ELR (cell line): ENCODE measurements at places on chromosomes 5 and 9.

DNA sequence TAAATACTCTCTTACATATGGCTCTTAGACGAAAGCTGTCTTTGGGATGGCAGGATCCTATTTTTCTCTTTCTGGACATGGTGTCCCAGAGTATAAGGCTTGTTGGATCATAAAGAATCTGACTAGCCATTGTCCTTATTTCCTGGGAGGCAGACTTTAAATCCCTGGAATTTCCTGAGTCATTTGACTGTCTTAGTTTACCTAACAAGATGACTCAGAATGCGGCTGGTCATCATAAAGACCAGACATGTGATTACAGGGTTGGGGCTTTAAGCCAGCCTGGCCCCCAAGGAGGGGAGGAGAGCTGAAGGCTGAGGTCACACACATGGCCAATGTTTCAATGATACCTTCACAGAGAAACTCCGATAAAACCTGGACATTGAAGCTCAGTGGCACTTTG, 37.2 kb downstream of the FAM240B start:
- peak; percentile 80 for DNase-seq

DNA sequence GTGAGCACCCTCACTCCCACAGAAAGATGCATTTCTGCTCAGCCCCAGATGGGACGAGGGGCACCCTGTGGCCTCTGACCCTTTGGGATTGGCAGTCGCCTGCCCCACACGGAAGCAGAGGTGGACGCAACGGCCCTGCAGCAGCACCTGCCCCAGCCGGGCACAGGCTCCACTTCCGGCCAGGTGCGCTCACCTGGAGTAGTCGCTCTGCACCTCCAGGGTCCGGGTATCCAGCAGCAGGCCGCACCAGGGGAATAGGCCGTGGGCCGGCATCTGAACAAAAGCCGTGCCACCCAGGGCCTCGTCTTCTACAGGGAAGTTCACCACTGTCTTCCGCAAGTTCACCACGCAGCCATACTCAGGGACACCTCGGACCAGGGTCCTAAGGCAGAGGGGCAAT, 30.7 kb downstream of the TERT start:
- DNase-seq: peak; percentile 46

GRCh38 chr9:98315551-98316060, 60.2 kb upstream of the TBC1D2 start:
- peak; percentile 89 for DNase-seq

DNA sequence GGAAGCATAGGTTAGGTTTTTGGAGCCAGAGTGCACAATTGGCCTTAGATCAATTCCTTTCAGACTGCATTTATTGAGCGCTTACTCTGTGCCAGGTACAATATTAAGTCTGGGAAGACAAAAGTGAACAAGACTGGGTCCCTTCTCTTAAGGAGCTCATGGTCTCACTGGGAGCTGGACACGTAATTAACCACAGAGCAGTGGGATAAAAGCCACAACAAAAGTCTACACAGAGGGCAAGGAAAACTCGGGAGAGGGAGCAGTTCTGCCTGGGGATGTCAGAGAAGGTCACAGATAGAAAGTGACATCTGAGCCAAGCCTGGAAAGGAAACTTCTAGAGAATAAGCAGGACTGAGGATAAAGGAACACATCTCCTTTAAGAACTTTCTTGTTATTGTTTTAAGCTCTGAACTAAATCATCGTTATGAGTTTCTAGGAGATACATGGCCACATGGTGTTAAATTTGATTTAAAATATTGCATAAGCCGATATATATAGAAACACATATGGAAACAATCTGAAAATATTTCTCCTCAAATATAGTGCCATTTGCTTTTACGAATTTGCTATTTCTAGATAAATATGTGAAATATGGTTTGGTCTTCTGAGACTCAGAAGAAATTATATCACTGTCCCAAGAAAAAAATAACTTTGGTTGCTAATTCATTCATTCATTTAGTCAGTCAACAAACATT, 40.1 kb upstream of the PDE8B start:
- no peak for DNase-seq

- no peak for DNase-seq
These were observed 181.7 kb downstream of the ERCC6L2 start for GRCh38 chr9:96057155-96057554.

- DNase-seq: no peak
These were observed 45.5 kb downstream of the CTSL start for GRCh38 chr9:87771316-87772006.
